ENCODE measurements at places on chromosomes 11 and 22.
A peak's percentile ranks its signal among the peaks of the same experiment; 100 is the strongest.

GRCh38 chr22:40605761-40606160, 30.8 kb downstream of the MRTFA start:
- ATAC-seq, result no peak

- no peak for ATAC-seq
Observed at GRCh38 chr11:131674051-131674755, 303.8 kb downstream of the NTM start.

DNA sequence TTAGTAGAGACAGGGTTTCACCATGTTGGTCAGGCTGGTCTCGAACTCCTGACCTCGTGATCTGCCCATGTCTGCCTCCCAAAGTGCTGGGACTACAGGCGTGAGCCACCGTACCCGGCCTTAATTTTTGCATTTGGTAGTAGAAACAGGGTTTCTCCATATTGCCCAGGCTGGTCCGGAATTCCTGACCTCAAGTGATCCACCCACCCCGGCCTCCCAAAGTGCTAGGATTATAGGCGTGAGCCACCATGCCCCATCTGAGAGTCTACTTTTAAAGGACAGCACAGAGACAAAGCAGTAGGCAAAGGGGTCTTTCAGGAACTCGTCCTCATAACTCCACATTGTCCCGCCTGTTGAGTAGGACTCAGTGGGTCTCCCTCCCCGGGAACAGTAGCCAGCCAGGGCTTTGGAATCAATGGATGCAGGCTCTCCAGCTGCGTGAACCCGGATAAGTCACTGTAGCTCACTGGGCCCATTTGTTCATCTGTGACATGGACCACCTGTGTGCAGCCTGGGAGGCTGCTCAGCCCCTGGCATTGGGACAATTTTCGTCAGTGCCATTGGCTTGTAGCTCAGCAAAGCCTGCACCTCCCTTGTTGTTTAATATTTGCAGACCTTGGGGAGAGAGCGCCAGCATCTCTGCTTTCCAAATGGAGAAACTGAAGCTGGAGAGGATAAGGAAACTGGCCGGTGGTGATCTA, 86.1 kb downstream of the ARHGAP8 start:
- no peak for ATAC-seq

DNA sequence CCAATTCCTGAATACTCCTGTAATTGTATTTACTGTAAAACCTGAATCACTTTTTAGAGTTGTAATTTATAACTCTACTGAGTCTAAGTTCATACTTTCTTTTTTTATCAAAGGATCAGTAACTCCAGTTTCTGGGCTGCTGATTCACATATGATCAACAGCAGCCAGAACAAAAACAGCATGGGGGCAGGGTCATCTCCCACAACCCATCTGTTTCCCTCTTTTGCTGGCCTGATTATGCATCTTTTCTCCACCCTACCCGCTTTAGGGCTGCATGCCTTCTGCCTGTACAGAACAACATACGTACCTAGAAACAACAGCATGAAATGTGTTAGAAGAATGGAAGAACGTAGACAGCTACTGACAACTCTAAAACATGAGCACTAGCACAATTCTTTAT, 76.0 kb downstream of the MRTFA start:
- ATAC-seq, result no peak

- no peak for ATAC-seq
Observed at GRCh38 chr11:5783255-5783654, at the start of gene OR52N5. OR52N5 (minus strand) TSS chr11:5783355; CDS start chr11:5778634, 4,721 bp downstream.

GRCh38 chr22:20580611-20581502, 73.4 kb downstream of the MED15 start:
- ATAC-seq, result no peak

GRCh38 chr11:69510471-69511357, 29.3 kb downstream of the LINC01488 start:
- no peak for ATAC-seq

DNA sequence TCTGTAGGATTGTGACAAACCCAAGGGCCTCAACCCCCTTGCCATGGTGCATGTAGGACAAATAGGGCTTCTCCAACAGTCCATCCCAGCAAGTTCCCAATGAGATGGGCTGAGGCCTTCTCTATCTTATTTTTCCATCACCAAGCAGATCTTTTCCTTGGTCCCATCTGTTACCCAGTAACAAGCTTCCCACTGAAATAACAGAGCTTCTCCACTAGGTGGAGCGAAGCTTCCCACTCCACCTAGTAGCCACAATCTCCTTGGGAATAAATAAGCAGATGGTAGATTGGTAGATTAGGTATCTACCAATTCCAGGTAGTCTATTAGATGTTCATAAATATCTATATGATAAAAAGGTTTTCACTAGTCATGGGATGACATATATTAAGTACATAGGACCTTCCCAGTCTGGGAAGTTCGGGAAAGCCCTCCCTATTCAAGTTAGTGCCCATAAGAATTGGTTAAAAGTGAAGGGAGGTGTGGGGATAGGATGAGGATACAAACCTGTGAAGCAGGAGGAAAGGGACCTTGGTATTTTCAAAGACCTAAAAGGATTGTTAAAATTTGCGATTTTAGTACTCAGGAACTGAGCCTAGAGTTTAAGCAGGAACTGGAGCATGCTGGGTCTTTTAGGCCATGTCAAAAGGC, 5.9 kb upstream of the OR52L1 start:
- ATAC-seq, result no peak

- peak; percentile 57 for ATAC-seq
Observed at GRCh38 chr11:119741369-119742262, 12.6 kb upstream of the NECTIN1 start.

GRCh38 chr11:81286550-81286949, 1447.1 kb downstream of the FAM181B start:
- ATAC-seq, result no peak

GRCh38 chr11:849104-849824, 6.6 kb downstream of the TSPAN4 start:
- peak; percentile 30 for ATAC-seq

DNA sequence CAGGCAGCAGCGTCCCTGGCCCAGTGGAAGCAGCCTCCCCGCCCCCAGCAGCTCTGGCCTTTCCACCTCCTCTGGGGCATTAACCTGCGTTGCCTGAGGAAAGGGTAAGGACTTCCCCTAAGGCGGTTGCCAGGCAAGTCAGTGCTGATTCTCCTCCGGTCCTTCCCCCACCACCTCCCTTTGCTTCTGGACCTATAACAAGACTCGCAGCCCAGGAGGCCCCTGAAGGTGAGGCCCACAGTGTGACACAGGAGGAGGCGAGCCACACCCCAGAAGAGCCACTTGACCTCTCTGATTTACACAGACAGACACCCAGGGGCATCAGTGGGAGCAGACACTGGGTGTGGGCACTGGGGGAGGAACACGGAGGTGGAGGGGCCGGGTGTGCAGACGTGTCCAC, 35.4 kb downstream of the ASCL2 start:
- ATAC-seq, result no peak

GRCh38 chr11:45610627-45611026, 54.8 kb downstream of the CHST1 start:
- ATAC-seq, result no peak

DNA sequence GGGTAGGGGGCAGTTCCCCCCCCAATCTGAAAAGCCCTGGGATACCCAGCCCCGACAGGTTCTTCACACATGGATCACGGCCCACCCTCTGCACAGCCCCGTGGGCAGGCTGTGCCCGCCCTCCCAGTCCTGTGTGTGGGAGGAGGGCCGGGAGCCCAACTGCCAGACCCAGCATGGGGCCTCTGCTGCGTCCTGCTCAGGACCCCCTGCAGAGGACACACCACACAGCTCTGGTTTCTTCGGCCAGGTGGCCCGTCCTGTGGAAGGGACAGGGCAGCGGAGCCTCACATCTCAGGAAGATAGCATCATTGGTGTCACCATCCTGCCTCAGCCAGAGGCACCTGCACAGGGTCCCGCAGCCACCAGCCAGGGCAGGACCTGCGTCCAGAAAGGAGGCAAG, 396.0 kb downstream of the TBC1D22A start:
- no peak for ATAC-seq

GRCh38 chr11:119490253-119491006, 67.5 kb upstream of the THY1 start:
- ATAC-seq, result no peak

DNA sequence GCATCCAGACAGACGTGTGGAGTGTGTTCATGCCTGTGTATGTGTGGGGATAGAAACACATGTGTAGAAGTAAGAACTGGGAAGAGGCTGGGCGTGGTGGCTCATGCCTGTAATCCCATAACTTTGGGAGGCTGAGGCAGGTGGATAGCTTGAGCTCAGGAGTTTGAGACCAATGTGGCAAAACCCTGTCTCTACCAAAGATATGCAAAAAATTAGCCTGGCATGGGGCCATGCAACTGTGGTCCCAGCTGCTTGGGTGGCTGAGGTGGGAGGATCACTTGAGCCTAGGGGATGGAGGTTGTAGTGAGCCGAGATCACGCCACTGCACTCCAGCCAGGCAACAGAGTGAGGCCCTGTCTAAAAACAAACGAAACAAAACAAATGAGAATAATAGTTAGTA, 1166.6 kb downstream of the TBC1D22A start:
- ATAC-seq, result no peak

GRCh38 chr22:20656902-20657836, 116.7 kb upstream of the SERPIND1 start:
- ATAC-seq, result no peak

DNA sequence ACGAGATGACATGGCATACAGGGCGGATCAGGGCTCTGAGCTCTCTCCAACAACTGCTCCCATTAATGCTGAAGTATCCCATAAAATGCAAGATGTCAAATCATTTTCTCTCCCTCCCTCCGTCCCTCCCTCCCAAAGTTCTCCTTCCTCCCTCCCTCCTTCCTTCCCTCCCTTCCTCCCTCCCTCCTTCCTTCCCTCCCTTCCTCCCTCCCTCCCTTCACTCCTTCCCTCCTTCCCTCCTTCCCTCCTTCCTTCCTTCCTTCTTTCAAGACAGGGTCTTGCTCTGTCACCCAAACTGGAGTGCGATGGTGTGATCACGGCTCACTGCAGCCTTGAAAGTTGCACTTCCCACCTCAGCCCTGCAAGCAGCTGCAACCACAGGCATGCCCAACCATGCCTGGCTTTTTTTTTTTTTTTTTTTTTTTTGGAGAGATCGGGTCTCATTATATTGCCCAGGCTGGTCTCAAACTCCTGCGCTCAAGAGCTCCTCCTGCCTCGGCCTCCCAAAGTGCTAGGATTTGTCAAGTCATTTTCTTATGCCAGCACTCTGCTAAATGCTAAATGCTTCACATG, 38.2 kb downstream of the TXN2 start:
- ATAC-seq, result no peak

DNA sequence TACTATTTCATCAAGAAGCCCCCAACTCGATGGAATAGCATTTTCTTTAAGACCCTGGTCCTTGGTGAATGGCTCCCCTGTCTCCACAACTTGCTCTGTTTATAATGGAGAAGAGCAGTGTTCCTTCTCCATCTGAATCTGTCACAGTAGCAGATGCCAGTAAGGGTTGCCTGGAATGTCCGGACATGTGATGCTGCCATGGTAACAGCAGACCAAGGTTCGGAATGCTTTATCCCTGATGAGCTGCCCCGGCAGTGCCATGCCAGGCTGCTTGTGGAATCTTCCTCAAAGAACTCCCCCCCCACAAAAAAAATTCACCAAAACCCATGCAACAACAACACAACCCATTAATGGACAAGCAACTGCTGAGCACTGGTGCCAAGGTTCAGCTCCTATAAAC, 72.5 kb downstream of the KCNC1 start:
- ATAC-seq, result no peak

DNA sequence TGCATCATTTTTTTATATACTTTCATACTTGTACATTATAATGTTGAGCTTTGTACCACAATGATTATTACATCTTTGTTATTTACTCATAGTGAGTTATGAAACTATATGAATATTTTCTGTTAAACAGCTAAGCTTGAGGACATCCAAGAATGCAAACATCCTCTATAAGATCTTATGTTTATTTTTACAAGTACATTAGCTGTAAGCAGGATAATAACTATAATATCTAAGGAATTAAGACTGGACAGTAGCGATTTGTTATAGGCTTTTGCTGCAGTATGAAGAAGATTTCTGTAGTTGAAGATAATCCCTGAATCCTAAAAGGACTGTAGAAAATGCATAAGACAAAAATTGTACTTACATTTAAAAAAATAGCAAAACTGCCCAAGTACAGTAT, 176.0 kb downstream of the METTL15 start:
- no peak for ATAC-seq

- peak; percentile 43 for ATAC-seq
Observed at GRCh38 chr11:74255741-74256375, 55.6 kb downstream of the P4HA3 start.

- ATAC-seq, result no peak
Observed at GRCh38 chr22:43308060-43308830, 34.9 kb downstream of the SCUBE1 start.

- peak; percentile 86 for ATAC-seq
Observed at GRCh38 chr11:111777094-111778046, 11.2 kb upstream of the PPP2R1B start.

GRCh38 chr11:1340111-1340510, 30.7 kb upstream of the TOLLIP start:
- no peak for ATAC-seq

- ATAC-seq, result peak; percentile 88
Observed at GRCh38 chr11:809287-810039, at the start of gene RPLP2. RPLP2 (plus strand) TSS chr11:809967; CDS start chr11:810235, 268 bp downstream.

- ATAC-seq, result peak; percentile 33
Observed at GRCh38 chr11:75777461-75778110, 9.0 kb downstream of the DGAT2 start.

- no peak for ATAC-seq
Observed at GRCh38 chr11:134657631-134658030, 245.6 kb upstream of the B3GAT1 start.

- ATAC-seq, result no peak
Observed at GRCh38 chr11:10289765-10290380, 4.1 kb downstream of the SBF2 start.

DNA sequence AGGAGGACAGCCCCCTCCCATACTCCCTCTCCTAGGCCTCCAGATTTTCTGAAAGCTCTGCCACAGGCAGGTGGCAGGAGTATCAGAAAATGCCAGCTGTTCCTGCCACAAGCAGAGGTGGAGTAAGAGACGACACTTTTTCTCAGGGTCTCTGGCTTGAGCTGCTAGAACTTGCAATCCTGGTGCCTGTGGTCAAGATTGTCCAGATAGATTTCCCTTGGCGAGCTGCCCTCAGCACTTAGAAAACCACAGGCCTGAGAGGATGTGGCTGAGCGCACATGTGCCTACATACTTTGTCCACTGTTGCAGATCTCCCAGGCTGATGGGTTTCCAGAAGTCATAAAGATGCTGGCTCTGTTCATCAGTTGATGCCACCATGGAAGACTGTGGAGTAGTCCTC, 65.7 kb upstream of the NAV2 start:
- no peak for ATAC-seq

DNA sequence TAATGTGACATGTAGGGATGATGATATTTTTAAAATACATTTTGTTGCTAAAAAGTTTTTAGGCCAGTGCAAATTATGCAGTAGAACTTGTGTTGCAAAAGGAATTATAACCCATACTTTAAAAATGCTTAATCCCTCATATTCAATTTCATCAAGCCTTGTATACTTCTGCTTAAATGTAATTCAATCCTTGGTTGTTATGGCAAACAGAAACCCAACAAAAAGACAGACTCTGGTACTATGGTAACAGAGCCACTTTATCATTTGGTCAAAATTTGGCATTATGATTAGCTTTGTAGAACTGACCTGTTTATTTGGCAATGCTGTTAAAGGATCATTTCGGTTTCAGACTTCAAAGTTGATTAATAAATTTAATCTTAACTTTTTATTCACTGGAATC, 284.8 kb downstream of the TMEM135 start:
- ATAC-seq, result no peak
